ENCODE measurements at places on chromosomes 6 and 20. TPM values are rescaled to one million over a fixed set of nuclear protein-coding genes. Genes with fewer than 3 reads are reported as not detected.

DNA sequence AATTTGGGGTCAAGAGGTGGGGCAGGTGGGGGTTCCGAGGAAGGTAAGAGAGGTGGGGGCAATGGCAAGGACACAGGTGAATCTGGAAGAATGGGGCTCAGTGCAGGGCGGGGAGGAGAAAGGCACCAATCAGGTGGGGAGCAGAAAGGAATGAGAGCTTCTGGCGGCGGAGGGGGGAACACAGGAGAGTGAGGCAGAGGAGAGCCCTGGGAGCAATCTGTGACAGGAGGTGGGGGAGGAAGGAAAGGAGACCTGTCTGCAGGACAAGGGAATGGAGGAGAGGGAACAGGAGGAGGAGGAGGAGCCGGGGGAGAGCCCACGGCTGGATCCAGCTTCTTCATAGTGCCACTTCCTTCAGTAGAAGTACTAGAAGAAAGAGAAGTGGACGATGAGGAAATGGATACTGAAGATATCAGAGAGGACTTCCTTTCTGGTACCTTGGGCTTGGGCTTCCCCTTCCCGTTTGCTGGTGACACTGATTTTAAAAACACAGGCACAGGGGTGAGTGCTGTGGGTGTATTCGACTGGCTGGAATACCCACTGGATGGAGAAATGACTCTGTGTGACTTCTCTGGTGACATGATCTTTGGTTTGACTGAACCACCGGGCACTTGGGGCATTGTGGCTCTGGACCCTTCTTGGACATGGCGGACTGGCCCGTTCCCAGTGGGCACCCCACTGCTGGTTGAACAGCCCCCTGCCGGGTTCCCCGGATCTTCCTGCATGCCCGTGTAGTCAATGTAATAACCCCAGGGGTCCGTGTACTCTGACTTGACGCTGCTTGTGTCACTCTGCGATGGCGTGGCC is 27.4 kb downstream of the HEBP2 start:
- no peak for DNase-seq

The CFAP61 gene
- total RNA-seq = 0.43 TPM

- no peak for DNase-seq
These were observed 155.8 kb downstream of the GRM4 start for GRCh38 chr6:33990061-33990541.

DNA sequence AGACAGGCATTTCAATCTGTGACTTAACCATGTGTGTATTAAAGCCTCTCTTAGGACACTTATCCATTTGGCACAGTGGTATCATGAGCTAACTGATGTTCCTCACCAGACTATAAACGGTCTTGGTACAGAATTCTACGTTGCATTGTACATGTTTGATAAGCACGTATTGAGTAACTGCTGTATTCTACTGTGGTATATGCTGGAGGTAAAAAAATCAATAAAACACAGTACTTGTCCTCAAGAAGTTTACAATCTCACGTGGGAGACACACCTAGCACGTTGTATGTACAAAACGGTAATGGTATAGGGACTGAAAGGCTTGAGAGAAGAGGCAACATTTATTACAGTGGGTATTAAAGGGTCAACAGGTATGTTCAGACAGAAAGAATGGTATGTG is 33.2 kb upstream of the FAM83C start:
- DNase-seq = no peak

DNA sequence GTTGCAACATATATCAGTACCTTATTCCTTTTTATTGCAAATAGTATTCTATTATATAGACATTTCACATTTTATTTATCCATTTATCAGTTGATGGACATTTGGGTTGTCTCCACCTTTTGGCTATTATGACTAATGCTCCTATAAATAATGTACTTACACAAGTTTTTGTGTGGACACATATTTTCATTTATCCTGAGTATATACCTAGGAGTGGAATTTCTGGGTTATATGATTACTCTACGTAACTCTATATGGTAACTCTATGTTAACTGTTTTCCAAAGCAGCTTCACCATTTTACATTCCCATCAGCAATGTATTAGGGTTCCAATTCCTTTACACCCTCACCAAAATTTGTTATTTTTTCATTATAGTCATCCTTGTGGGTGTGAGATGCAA is 405.0 kb downstream of the ESR1 start:
- no peak for DNase-seq

GRCh38 chr6:27471365-27472115 is 1.4 kb downstream of the ZNF184 start:
- DNase-seq = no peak

The DDX43 gene
- total RNA-seq = 0.86 TPM

The C6orf163 gene
- total RNA-seq = 2.9 TPM

The FITM2 gene
- total RNA-seq = 10.8 TPM

- no peak for DNase-seq
These were observed 56.3 kb upstream of the ENTPD6 start for GRCh38 chr20:25139029-25139705.

- DNase-seq = peak; percentile 20
These were observed 52.7 kb downstream of the PYGB start for GRCh38 chr20:25300496-25301170.

The ERVFRD-1 gene
- not detected for total RNA-seq

The MCCD1 gene
- not detected for total RNA-seq

- no peak for DNase-seq
These were observed 41.5 kb upstream of the SMIM28 start for GRCh38 chr6:138336221-138336620.

The MTFR2 gene
- 4.3 TPM for total RNA-seq

DNA sequence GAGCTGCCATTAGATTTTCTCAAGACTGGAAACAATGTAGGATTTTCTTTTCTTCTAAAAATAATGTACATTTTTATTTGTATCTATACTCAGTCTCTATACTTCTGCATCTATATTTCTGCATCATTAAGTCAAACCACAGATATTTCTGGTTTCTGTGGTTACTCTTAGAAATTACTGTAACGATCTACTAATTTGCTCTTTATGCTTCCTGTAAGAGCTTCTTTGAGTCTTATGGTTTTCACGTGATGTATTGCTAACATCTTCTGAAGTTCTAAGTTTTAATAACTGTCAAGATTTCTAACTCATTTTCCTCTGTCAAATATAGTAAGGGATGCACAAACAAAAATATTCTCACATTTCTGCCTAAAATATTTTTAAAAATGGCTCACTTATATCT is 1144.5 kb downstream of the HACE1 start:
- DNase-seq = no peak

DNA sequence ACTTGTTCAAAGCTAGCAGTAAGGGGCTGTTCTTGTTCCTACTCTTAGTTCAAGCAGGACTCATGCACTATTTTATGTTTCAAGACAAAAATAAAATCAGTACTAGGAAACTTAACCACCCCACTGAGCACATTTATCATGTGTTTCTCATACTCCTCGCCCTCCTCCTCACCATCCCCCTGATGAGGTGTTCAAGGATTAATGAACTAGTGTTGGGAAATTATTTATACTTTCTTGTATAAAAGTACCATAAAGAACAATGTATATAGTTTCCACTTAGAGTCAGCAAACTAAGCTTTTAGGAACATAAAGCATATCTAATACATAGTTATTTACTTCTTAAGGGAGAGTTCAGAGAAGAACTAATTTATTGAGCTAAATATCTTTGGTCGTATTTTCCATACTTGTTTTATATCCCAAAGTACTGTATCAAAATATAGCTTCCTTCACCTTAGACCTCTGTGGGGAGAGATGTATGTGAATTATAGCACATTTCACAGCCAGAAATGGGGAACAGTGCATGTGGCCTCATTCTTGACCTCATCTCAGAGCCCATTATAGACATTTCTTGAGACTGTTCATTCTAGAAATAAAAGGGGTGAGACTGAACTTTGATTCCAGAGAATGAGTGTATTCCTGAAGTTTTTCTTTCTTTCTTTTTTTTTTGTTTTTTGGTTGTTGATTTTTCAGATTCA is 326.5 kb upstream of the MAP3K7 start:
- no peak for DNase-seq

The PROKR2 gene
- not detected for total RNA-seq

- DNase-seq = no peak
These were observed 50.1 kb upstream of the DEK start for GRCh38 chr6:18314317-18314997.

The GMPR gene
- 4.7 TPM for total RNA-seq

DNA sequence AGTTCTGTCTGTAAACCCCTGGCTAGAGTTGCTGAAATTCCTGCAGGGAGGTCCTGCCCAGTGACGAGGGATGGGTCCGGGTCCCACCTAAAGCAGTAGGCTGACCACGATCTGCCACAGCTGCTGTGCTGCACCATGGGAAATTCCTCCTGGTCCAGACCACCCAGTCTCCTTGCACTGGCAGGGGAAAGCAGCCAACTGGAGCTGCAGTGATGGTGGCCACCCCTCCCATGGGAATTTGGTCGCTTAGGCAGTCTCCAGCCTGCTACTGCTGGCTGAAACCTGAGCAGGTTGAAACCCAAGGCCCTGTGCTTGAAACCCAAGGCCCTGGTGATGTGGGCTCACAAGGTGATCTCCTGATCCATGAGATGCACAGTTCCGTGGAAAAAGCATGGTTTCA is 23.9 kb upstream of the MOXD1 start:
- no peak for DNase-seq

GRCh38 chr6:118899948-118900347 is 6.0 kb downstream of the ASF1A start:
- no peak for DNase-seq

- DNase-seq = peak; percentile 92
These were observed 46.9 kb downstream of the MAP3K4 start for GRCh38 chr6:161038229-161039031.

GRCh38 chr6:2713473-2714110 is 37.1 kb downstream of the MYLK4 start:
- no peak for DNase-seq

GRCh38 chr6:155103816-155104366 is 108.8 kb downstream of the TIAM2 start:
- peak; percentile 22 for DNase-seq

The MUC22 gene
- not detected for total RNA-seq

The SLC17A1 gene
- total RNA-seq = not detected

DNA sequence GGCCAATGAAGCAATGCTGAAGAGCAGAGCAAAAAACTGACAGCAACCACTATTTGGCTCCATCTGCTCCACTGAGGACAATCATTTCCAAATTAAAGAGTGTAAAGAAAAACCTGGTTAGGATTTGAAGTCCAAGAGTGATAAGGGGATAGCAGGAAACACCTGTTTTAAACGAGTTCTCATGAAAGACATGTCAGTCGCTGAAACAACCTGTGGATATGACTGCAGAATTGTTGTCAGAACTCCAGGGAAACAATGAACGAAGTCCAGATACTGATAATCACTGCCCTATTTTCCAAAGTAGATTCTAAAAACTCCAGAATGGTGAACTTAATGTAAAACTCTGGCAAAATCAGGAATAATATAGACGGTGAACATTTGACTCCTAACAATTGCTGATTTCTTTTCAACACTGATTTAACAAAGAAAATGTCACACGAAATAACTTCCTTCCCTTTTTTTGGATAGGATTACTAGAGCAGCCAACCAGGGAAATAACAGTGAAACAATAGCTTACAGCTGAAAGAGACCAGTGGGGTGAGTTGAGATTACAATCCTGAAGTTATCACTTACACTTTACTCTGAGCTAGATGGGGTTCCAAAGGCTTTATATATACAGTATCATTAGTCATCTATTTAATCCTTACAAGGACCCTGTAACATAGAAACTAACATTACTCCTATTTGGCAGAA is 83.7 kb downstream of the ELOVL5 start:
- no peak for DNase-seq

The PPP1R14C gene
- not detected for total RNA-seq

The WFDC2 gene
- total RNA-seq = not detected

The ULBP2 gene
- 4.5 TPM for total RNA-seq

- DNase-seq = no peak
These were observed 697.4 kb downstream of the PTPRT start for GRCh38 chr20:42492290-42492689.

DNA sequence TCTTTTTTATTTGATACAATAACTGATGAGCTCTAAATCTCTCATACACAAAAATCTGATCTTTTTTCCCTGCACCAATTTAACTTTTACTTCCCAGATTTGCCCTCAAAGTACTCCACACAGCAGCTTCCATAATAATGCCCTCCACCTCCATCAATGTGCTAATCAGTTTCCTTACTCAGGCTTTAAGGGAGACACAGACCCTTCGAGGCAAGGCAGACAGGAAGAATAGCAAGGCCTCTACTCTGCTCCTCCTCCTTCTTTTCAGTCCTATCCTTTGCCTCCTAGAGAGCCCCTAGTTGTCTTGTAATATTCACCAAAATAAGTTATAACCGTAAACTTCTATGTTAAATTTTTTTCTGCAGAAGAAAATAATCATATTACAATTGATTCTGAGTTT is 444.9 kb upstream of the RNF217 start:
- no peak for DNase-seq

DNA sequence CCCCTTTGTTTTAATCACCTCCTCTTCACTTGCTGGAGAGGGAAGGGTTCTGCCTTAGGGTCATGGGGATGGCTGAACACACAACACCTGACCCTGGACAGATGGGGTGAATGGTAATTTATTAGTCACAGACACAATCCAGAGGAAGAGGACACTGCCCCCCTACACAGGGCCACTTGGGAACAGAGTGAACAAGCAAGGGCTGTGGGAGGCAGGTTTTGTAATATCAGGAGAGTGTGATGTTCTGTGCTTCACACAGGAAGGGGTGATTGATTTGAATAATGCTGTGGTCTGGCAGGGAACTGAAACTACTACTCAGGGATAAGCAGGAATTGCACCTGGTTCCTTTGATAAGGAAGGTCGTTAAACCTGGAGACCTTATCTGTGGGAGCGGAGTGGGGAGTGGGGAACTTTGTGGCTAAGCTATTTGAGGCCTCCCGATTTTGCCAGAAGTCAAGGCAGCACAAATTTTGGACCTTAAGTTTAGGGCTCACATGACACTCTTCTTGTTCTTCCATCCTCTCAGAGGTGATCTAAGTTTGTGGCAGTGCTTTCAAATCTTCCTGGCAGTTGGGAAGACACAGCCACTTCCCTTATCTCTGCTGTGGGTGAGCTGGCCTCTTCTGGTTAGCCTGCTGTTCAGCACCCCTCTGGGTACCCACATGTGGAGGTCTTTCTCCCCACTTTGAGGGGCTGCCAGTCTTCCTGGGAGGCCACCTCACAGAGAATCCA is 77.8 kb downstream of the CD164 start:
- DNase-seq = peak; percentile 23

GRCh38 chr6:129494099-129494498 is 215.9 kb downstream of the ARHGAP18 start:
- DNase-seq = no peak

DNA sequence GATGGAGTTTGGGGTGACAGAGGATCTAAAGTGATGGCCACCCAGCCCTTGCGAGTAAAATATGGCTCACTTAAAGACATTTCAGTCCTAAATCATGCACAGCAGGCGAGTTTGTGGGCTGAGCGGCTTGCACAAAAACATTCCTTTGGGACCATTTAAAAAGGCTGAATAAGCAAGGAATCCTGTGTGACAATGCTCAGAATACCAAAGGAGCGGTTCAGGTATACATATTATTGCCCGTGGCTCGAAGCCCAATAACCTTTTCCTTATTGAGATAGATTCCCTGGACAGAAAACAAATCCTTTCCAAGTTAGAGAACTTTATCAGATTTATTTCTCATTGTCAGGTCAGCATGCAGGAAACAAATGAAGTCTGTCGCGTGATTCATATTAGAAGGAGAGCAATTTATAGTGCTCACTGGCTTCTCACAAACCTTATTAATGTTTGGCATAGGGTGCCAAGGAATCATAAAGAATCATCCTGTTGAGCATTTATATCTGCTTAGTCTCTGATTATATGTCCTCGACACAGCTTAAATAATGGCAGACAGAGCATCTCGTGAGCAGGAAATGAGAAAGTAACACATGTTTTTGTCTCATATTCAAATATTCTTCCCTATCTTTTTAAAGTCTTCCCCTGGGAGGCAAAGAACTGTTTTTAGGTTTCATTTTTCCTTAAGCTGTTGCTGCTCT is 121.3 kb downstream of the TRMT11 start:
- DNase-seq = peak; percentile 48

The DLGAP4 gene
- total RNA-seq = 15.5 TPM
